ENCODE measurements at places on chromosomes 1 and 21. TPM values are rescaled to one million over a fixed set of nuclear protein-coding genes. Genes with fewer than 3 reads are reported as not detected.

Gene CFHR5
- polyA plus RNA-seq, result not detected

Gene VANGL2
- polyA plus RNA-seq, result 3.6 TPM

Gene TRNAU1AP
- polyA plus RNA-seq, result 17.8 TPM

Gene FCGR1A
- polyA plus RNA-seq, result 5.8 TPM

Gene FAM3B
- 71.9 TPM for polyA plus RNA-seq

Gene NMNAT2
- 4.9 TPM for polyA plus RNA-seq

Gene CD52
- polyA plus RNA-seq, result 4.0 TPM

Gene AKNAD1
- polyA plus RNA-seq, result not detected

Gene TCEA3
- 74.2 TPM for polyA plus RNA-seq

DNA sequence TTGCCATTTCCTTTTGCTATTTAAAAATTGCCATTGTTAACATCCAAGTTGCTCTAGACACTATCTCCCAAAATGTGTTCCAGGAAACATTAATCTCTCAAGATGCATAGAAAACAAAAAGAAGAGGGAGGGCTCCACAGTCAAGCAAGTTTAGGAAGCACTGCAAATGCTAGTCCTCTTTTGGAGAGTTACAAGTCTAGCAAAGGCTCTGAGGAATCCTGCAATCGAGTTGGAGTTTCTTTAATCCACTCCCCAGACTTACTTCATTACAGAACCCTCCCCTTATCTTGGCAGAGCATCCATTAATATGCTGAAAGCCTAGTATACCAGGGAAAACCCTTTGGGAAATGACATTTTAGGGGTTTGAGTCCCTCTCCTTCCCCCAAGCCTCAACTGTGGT lies 147.9 kb downstream of the SYF2 start:
- no peaks in the 10 kb centered on the region for H3K36me3 ChIP-seq
- no peaks in the 10 kb centered on the region for H3K4me1 ChIP-seq
- no peak overlapping the region for H3K4me3 ChIP-seq
- no peak overlapping the region for H3K27ac ChIP-seq
- H3K27me3 ChIP-seq, result no peaks in the 10 kb centered on the region

DNA sequence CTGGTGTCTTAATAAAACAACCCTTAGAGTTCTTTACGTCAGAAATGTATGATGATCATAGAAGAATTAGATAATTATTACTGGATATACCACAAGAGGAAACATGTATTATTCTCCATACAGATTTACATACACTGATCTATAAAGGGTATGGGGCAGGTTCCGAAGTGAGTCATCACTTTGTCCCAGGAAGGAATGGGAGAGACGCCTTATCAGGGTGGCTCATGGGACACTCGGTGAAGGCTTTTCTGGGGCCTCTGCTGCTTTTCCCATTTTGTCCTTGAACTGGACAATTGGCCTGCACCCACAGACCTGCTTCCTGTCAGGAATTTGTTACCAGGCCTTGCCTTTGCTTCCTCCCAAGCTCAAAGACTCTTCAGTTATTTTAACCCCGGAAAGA lies 233.8 kb upstream of the RUNX1 start:
- no peaks in the 10 kb centered on the region for H3K36me3 ChIP-seq
- no peak for DNase-seq
- no peak overlapping the region for H3K27ac ChIP-seq

DNA sequence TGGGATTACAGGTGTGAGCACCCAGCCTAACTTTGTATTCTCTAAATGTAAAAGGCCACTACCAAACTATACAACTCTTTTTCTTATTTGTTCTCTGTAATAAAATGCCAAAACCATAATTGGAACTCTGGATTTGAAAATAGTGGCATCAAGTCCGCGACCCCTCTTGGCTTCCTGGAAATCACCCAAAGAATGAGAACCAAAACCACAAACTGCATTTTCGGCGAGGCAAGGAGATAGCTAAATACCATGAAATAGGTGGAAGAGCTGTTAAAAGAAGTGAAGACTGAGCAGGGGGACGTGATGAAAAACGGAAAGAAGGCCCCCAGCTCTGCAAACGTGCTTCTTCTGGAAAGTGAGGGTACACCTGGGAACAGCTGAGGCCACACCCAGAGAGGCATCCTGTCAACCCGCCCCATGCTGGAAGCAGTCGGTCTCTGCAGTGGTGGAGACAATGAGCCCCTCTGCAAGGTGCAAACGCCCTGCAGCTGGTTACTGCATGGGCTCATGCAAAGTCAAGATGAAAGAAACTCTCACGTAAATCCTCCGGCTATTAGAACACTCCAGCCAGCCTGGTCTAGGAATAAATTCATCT lies 22.5 kb downstream of the VPS26C start:
- H3K27me3 ChIP-seq, result no peaks in the 10 kb centered on the region
- no peak overlapping the region for H3K4me3 ChIP-seq
- H3K27ac ChIP-seq, result no peak overlapping the region
- no peak for DNase-seq
- no peaks in the 10 kb centered on the region for H3K4me1 ChIP-seq

GRCh38 chr1:182299728-182300616 lies 91.6 kb downstream of the GLUL start:
- no peak overlapping the region for H3K4me3 ChIP-seq
- no peak overlapping the region for H3K27ac ChIP-seq
- DNase-seq, result no peak
- no peaks in the 10 kb centered on the region for H3K36me3 ChIP-seq
- no peaks in the 10 kb centered on the region for H3K27me3 ChIP-seq

- peak overlapping the region; percentile 1 for H3K27ac ChIP-seq
- no peaks in the 10 kb centered on the region for H3K36me3 ChIP-seq
- DNase-seq, result no peak
- no peaks in the 10 kb centered on the region for H3K27me3 ChIP-seq
- no peak overlapping the region for H3K4me3 ChIP-seq
- no peaks in the 10 kb centered on the region for H3K4me1 ChIP-seq
These were observed 6.4 kb downstream of the PBX1 start for GRCh38 chr1:164565357-164565756.

GRCh38 chr21:46598581-46599572 lies 6.0 kb downstream of the S100B start:
- H3K36me3 ChIP-seq, result no peaks in the 10 kb centered on the region
- no peak overlapping the region for H3K4me3 ChIP-seq
- H3K27ac ChIP-seq, result no peak overlapping the region
- H3K27me3 ChIP-seq, result no peaks in the 10 kb centered on the region
- DNase-seq, result no peak

- DNase-seq, result no peak
- H3K36me3 ChIP-seq, result no peaks in the 10 kb centered on the region
- H3K4me3 ChIP-seq, result no peak overlapping the region
These were observed 27.3 kb upstream of the MAGOH start for GRCh38 chr1:53265581-53265980.

DNA sequence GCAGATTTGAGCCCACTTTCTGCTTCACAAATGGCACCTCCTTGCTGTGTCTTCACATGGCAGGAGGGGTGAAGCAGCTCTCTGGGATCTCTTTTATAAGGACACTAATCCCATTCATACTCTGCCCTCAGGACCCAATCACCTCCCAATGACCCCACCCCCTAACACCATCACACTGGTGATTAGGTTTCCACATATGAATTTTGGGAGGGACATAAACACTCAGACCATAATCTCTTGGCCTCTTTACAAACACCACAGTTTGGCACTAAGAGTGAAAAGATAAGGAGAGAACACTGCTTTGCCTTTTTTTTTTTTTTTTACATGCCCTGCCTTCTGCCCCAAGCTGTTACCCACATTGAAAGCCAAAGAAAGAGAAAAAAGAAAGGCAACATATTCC lies 166.2 kb upstream of the NFIA start:
- no peaks in the 10 kb centered on the region for H3K4me1 ChIP-seq
- H3K27me3 ChIP-seq, result no peaks in the 10 kb centered on the region
- DNase-seq, result no peak

DNA sequence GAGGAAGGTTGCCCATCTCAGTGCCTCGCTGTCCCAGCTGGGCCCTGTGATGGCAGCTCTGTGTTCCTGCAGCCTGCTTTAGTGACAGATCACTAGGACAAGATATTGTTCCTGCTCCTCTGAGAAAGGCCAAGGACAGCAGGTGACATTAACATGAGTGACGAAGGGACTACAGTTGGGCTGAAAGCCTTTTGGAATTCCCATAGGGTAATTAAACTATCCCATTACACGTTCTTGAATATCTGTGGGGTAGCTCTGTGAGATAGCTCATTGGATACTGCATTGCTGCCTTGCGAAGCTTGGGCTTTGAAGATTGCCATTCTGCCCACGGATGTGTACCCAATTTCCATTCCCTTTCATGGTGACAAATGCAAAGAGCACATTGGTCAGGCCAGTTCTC lies 78.2 kb upstream of the COA6 start:
- H3K4me1 ChIP-seq, result no peaks in the 10 kb centered on the region
- no peak overlapping the region for H3K27ac ChIP-seq
- DNase-seq, result no peak

- no peak for DNase-seq
- no peak overlapping the region for H3K4me3 ChIP-seq
- no peaks in the 10 kb centered on the region for H3K4me1 ChIP-seq
- H3K27ac ChIP-seq, result no peak overlapping the region
These were observed 39.4 kb downstream of the SLC5A9 start for GRCh38 chr1:48261881-48262400.

DNA sequence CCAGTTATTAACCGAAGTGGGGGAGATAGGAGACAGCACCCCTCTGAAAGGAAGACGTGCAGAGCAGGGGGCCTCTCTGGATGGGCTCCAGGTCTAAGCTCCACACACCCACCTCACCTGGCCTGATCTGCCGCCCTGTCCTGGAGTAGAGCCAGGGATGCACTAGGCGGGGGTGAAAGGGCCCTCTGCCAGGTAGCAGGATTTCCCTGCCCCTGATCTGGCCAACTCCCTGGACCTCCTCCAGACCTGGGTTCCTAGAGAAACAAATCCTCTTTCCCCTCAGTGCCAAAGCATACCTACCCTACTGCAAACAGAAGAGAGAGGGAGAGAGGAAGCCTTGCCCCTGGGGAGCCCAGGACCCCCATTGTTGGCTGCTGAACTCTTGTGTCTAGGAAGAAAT lies 2.0 kb downstream of the CRABP2 start:
- peaks cover 6% of the 10 kb centered on the region for H3K27me3 ChIP-seq
- H3K27ac ChIP-seq, result no peak overlapping the region
- no peaks in the 10 kb centered on the region for H3K36me3 ChIP-seq
- no peak for DNase-seq

GRCh38 chr1:55388960-55389359 lies 173.8 kb upstream of the USP24 start:
- H3K4me1 ChIP-seq, result no peaks in the 10 kb centered on the region
- H3K27me3 ChIP-seq, result no peaks in the 10 kb centered on the region
- H3K36me3 ChIP-seq, result no peaks in the 10 kb centered on the region
- no peak overlapping the region for H3K4me3 ChIP-seq
- no peak for DNase-seq

GRCh38 chr1:4046836-4047461 lies 146.9 kb upstream of the C1orf174 start:
- no peaks in the 10 kb centered on the region for H3K4me1 ChIP-seq
- no peak for DNase-seq
- H3K36me3 ChIP-seq, result no peaks in the 10 kb centered on the region
- H3K27me3 ChIP-seq, result no peaks in the 10 kb centered on the region
- no peak overlapping the region for H3K4me3 ChIP-seq
- no peak overlapping the region for H3K27ac ChIP-seq

DNA sequence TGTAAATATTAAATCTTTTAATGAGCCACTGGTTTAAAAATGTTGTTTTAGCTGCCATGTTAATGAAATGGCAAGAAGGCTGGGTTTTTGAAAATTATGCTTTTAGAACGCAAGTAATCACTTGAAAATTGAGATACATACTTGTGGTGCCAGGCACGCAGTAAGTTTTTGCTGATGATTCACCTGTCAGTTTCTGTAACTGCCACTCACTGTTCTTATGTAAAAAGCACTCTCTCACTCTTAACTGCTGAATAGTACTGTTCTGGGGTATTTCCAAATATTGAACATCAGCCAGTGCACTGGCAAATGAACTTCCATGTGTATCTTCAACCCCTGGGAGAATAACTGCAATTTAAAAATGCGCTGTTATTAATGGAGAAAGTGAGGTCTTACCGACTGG lies 17.9 kb downstream of the LGALS8 start:
- no peak overlapping the region for H3K27ac ChIP-seq

DNA sequence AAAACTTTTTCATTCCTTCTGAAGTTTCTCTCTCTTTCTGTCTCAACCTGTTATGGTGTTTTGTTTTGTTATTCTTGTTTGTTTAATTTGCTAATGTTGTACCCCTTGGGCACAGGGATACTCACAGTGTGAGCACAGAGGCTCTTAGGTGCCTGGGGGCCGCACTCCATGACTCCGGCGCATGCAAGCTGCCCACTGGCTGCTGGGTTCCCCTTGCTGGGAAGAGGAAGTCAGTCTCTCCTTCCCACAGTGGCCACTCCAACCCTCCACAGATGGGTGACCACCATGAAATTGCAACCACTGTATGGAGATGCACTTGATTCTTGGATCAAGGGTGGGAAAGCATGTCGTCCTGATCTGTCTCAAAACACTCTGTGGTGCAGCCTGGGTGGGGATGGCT lies 4.6 kb upstream of the CD1A start:
- no peak overlapping the region for H3K4me3 ChIP-seq
- H3K4me1 ChIP-seq, result no peaks in the 10 kb centered on the region
- H3K36me3 ChIP-seq, result no peaks in the 10 kb centered on the region
- no peaks in the 10 kb centered on the region for H3K27me3 ChIP-seq
- H3K27ac ChIP-seq, result no peak overlapping the region

DNA sequence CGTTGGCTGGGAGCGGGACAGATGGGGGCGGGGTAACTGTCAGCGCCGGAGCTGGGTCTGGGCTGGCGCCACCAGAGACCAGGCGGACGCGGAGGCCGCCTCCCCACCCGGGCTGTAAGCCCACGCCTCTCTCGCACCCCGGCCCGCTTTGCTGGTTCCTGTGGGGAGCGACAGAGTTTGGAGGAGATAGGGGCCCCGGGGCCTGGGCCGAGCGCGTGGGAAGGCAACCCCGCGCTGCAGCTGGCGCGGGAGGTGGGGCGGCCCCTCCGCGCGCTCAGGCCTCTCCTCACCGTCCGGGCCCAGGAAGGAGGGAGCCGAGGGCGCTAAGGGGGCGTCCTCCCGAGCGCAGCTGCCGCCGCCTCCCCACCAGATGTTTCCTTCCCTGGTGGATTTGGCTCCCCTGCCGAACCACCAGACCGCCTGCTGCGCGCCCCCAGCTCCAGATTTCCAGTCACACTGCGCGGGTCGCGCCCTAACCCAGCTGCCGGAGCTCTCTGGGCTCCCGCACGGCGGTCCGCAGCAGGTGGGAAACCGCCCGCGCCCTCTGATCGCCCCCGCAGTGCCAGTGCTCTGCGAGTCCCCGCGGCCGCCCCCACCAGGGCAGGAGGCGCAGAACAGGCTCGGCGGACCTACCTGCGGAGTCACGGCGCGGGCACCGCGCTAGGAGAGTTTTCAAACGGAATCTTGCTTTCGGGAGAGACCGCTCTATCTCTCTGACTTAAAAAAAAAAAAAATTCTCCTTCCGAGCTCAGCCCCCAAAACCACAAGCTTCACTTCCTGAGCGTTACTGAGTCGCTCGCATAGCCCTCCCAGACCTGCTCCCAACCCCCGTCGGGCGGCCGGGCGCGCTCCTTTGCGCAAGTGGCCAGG lies 1.1 kb downstream of the GFI1 start:
- peak overlapping the region; percentile 55 for H3K4me3 ChIP-seq
- no peaks in the 10 kb centered on the region for H3K4me1 ChIP-seq
- peak overlapping the region; percentile 94 for H3K27ac ChIP-seq
- peak; percentile 84 for DNase-seq
- H3K27me3 ChIP-seq, result no peaks in the 10 kb centered on the region
- no peaks in the 10 kb centered on the region for H3K36me3 ChIP-seq

Measured in pancreas (tissue), 10 donors.